Renal cortex interstitium (tissue), 15 donors: ENCODE measurements at places on chromosomes 6 and 20. TPM values are rescaled to one million over a fixed set of nuclear protein-coding genes. Genes with fewer than 3 reads are reported as not detected.

Gene LY6G6F
- 0.44 TPM for polyA plus RNA-seq

Gene HLA-DOA
- 3.8 TPM for polyA plus RNA-seq

- DNase-seq = no peak
Measured at GRCh38 chr6:112626468-112627082, 279.4 kb downstream of the RFPL4B start.

Gene OPRM1
- polyA plus RNA-seq = not detected

DNA sequence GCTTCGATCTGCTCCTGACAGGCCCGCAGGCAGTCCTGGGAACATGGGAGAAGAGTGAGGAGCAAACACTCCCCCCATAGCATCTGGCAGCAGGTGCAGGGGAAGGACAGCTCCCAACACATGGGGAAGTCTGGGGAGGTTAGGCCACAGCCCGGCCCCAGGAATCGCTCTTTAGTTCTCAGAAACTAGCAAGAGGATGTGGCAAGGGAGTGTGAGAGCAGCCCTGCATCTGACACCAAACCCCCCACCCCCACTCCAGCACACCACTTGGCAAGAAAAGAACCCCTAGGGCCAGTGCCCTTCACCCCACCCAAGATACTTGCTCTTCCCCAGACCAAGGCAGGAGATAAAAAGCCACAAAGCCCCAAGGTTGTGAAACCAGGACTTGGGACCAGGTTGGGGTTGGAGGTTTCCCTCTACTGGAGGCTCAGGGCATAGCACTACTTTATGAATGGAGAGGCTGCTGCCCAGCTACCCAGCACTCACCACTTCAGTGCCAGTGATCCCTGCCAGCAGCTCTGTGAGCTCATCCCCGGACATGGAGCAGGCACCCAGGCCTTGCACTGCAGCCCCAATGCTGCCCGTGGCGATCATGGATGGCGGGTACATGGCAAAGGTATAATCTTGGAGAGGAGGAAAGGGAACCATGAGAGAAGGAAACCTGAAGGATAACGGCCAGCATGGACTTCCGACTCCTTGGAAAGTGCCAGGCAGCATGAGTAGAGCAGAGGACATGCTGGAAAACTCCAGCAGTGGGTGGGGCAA lies 5.4 kb downstream of the CCND3 start:
- DNase-seq = peak; percentile 54

DNA sequence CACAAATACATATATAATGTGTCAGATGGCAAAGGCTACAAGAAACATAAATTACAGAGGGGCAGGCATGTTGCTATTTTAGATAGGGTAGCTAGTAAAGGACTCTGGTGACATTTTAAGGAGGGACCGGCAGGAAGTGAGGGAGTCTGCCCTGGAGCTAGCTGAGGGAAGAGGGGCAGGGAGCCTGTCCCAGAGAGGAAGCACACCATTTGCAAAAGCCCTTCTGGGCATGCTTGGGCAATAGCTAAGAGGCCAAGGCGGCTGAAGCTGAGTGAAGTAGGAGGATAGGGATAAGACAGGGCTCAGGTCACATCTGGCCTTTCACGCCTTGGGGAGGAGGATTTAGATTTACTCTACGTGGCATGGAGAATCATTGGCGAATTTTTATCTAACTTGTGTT lies 96.2 kb downstream of the RTN4IP1 start:
- no peak for DNase-seq

DNA sequence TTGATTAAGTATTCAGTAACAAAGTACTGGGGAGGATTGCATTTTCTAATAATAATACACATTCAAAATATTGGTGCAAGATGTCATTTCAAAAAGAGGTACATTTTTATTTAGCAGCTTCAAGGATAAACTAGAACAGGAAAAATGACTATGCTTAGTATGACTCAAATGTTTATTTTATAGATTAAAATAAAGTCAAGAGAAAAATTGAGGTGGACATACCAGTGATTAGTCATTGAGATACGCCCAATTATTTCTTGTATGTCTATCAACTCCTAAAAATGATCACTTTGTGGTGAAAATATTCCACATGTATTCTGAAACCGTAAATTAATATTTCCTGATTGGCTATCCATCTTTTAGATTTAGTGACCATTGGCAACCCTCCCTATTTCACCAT lies 96.7 kb downstream of the PHF3 start:
- DNase-seq = no peak

Gene TSPO2
- 0.82 TPM for polyA plus RNA-seq

DNA sequence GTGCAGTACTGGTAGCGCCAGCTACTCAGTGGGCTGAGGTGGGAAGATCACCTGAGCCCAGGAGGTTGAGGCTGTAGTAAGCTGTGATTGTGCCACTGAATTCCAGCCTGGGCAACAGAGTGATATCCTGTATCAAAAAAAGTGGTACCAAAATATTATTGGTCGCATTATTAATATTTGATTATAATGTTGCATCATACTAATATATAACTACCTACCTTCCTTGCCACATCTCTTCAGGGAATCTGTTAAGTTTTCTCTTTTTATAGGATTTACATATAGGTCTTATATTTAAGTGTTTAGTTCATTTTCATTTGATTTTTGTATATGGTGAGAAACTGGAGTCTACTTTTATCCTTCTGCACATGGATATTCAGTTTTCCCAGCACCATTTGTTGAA lies 66.3 kb upstream of the PHACTR3 start:
- no peak for DNase-seq

GRCh38 chr6:28901831-28902230 lies 22.0 kb downstream of the TRIM27 start:
- no peak for DNase-seq

DNA sequence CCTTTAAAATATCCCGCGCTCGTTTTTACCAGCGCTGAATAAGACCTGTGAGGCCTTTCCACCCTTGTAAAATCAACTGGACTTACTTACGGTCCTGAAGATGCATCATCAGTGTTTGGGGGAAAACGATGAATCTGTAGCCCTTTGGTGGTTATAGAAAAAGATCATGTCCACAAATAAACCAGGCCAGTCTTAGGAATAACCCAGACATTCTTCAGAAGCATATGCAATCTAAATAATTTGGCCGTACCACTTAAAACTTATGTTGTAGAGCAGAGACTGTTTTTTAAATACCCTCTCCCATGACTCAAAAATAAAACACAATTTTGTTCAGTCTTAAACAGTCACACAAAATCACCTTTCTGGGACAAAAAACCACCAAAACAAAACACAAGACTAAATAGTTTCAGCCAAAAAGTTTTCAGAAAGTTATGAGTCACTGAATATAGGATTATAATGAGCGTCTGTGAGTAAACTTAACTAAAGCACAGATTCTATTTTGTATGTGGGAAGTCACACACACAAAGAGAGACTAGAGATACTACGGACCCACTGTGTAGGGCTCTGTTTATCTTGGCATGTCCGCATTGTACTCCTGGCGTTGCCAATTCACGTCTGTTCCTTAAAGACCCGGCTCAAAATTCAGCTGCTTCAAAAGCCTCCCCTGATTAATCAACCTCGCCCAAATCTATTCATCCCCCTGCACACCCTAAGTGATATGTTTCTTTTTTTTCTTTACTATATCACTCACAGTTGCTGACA lies 26.5 kb upstream of the SMOC2 start:
- DNase-seq = no peak

- DNase-seq = no peak
Measured at GRCh38 chr6:154462425-154462824, 48.1 kb downstream of the CNKSR3 start.

DNA sequence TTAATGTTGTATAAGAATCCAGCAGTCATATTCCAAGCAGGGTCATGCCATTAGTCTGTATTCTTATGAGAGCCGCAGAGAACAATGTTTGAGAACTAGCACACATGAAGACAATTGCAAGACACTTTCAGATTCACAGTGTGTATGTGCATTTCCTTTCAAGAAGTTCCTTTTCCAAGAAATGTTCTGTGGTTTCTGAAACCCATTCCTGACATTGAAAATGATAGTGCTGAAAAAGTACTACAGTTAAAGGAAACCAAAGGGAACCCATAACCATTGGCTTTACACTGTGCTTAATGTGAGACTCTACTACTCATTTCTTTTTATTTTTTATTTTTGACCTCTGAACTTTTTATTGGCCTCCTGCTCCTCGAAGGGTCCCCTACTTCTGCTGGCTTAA lies 4.2 kb upstream of the CALHM6 start:
- no peak for DNase-seq

GRCh38 chr6:143549949-143550268 lies 38.4 kb upstream of the FUCA2 start:
- no peak for DNase-seq

- DNase-seq = no peak
Measured at GRCh38 chr6:17200395-17200794, 80.8 kb upstream of the RBM24 start.

DNA sequence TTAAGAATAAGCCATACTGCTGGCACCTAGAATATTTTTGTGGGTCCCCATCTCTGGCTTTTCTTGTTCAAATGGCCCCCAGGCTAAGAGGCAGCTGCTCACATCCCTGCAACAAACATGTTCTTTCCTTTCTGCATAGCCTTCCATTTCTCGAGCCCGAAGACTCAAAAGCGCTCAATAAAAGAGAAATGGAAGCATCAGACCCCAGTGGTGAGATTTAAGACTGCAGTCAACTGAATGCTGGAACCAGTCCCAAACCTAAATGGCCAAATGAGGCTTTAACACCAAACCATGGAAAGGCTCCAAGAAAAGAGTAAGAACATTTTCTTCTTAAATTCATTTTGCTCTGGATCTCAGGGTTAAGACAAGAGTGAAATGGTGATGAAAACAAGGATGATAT lies 122.1 kb upstream of the TRAF3IP2 start:
- DNase-seq = no peak

GRCh38 chr6:84197708-84198107 lies 29.7 kb downstream of the CEP162 start:
- DNase-seq = no peak

Gene SLC17A3
- 0.74 TPM for polyA plus RNA-seq

DNA sequence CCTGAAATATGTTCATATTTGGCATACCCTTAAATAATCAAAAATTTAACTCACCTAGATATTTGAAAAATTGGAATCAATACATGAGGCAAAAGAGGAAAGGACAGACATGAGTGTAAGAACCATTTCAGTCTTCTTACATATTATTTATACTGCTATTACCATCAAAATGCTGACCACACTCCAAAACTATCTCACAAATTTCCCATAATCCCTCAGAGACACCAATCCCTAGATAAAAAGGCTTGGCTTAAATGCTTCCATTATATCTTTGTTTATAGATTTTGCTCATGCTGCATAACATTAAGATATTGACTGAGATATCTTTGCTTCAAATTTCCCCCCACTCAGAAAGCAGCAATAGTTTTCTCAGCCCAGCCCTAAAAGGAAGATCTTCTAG lies 11.7 kb upstream of the NT5DC1 start:
- DNase-seq = no peak

Gene ATP9A
- polyA plus RNA-seq = 57.4 TPM

DNA sequence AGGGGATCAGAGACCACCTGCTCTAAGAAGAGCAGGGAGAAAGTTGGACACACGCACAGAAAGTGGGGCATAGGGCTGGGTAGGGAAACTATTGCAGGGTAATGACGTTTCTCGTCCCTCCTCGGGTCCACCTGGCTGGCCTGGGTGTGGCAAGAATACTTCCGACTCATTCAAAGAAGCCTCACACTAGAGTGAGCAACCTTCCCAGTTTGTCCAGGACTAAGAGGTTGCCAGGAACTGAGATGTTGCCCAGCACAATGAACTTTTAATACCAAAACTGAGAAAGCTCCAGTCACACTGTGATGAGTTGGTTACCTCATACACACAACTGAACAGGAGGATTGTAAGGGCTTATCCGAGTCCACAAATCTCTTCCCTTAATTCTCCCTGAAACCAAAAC lies 74.5 kb upstream of the ADGRF1 start:
- no peak for DNase-seq

Gene BCAS4
- 4.6 TPM for polyA plus RNA-seq

DNA sequence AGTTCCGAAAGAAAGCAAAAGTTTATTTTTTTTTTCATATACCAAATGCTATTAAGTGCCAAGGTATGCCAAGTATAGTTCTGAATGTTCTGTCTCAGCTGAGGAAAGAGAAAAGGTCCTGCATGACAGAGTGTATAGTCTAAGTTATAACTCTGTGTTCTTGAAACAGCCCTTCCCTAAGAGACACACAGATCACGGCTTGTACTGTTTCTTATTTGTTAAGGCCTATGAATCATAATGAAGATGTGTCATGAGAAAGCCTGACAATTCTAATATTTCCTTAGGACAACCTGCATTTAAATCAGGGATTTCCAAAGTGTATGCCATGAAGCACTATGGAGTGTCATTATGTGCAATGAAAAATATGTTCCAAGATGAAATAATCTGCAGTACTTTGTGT lies 538.7 kb upstream of the CDH4 start:
- DNase-seq = no peak

DNA sequence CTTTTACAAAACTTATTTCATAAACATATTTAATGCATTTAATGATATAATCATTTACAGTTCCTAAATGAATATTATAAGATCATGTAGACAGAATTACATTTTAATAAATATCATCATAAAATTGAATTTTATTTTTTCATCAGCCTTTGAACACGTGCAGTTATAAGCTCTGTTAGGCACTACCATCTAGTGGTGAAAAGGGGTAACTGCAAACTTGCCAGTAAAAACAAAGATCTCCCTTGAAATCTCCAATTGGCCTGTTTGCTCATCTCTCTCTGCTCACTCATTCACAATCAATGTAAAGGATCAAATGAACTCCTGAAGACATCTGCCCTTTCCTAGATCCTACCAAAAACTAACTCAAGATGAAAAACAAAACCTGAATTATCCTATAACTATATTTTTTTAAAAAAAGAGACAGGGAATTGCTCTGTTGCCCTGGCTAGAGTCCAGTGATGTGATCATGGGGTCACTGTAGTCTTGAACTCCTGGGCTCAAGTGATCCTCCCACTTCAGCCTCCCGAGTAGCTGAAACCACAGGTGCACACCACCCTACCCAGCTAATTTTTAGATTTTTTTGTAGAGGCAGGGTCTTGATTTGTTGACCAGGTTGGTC lies 31.7 kb downstream of the SAMHD1 start:
- DNase-seq = peak; percentile 34

GRCh38 chr6:142861711-142862110 lies 83.3 kb downstream of the HIVEP2 start:
- no peak for DNase-seq

Gene HLA-DPB1
- 10.7 TPM for polyA plus RNA-seq

- no peak for DNase-seq
Measured at GRCh38 chr20:43843965-43844660, 70.5 kb upstream of the TOX2 start.

Gene SLC17A2
- 0.58 TPM for polyA plus RNA-seq

GRCh38 chr20:48832405-48832730 lies 4.6 kb upstream of the PREX1 start:
- DNase-seq = no peak

- no peak for DNase-seq
Measured at GRCh38 chr20:5784735-5785134, 34.5 kb downstream of the SHLD1 start.

- DNase-seq = no peak
Measured at GRCh38 chr20:11891776-11892545, 25.7 kb upstream of the BTBD3 start.

- DNase-seq = no peak
Measured at GRCh38 chr6:44275271-44275748, 5.1 kb downstream of the TMEM151B start.
